CD4-positive, alpha-beta memory T cell (primary cell): ENCODE measurements at places on chromosomes 1 and 21.

DNA sequence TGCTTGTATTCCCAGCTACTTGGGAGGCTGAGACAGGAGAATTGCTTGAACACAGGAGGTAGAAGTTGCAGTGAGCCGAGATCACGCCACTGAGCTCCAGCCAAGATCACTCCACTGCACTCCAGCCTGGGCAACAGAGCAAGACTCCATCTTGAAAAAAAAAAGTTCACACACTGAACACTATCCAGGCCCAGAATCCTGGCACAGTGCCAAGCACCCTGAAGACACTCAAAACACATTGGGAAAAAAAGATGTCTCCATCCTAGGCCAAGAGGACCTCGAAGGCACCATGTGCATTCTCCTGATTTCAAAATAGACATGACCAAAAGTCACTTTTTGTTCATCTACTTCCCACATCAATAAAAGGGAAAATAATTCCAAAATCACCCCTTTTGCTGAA, 38.7 kb downstream of the SLC9A1 start:
- no peak overlapping the region for H3K4me3 ChIP-seq
- H3K36me3 ChIP-seq = no peaks in the 10 kb centered on the region
- H3K27me3 ChIP-seq = no peaks in the 10 kb centered on the region
- H3K27ac ChIP-seq = no peak overlapping the region
- DNase-seq = no peak
- H3K4me1 ChIP-seq = peaks cover 31% of the 10 kb centered on the region

DNA sequence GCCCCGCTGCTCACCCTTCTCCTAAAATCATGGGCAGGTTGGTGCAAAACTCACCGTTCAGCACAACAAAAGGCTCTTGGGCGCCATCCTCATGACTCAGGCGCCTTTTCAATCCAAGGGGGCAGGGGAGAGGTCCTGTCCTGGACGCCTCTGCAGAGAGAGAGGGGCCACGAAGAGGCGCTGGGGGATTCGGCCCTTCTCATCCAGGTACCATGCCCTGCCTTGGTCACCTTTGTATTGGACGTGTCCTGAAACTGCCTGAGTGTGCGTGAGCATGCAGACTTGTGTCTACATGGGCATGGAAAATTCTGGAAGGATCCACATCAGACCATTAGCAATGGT, 53.5 kb downstream of the SLC37A1 start:
- peaks cover 29% of the 10 kb centered on the region for H3K36me3 ChIP-seq
- no peaks in the 10 kb centered on the region for H3K27me3 ChIP-seq
- DNase-seq = no peak
- H3K27ac ChIP-seq = no peak overlapping the region
- no peak overlapping the region for H3K4me3 ChIP-seq

GRCh38 chr1:216599851-216600250, 123.4 kb downstream of the ESRRG start:
- no peaks in the 10 kb centered on the region for H3K27me3 ChIP-seq
- H3K4me1 ChIP-seq = no peaks in the 10 kb centered on the region
- H3K36me3 ChIP-seq = no peaks in the 10 kb centered on the region

DNA sequence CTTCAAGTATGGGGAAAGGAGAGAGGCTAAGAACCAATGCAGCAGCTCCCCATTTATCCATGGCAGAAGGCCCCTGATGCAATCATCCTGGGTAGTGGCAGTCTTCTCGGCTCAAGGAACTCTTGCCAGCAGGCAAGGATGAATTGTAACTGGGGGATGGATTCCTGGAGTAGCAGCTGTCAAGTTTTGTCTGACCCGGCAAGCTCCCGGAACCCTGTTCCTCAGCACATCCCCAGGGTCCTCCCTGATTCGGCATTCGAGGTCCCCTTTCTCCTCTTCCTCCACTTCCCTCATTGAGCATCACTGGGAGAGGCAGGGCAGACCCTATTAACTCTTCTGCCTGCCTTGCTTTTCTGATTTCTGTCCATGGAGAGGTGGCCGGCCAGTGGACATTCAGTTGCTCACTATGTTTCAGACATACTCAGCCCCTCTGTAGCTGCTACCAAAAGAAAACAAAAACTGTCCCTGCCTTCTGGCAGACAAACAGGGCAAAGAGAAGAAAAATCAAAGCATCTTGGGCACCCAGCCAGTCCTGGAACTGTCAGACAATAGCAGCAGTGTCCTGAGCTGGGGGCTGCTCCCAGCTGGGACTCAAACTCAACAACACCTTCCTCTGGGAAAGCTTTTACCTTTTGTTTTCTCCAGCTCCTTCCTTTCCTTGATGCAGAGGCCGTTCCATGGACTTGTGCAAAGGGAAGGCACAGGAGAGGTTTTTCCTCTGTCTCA, 5.6 kb upstream of the PTCH2 start:
- no peaks in the 10 kb centered on the region for H3K4me1 ChIP-seq
- DNase-seq = no peak
- no peak overlapping the region for H3K4me3 ChIP-seq
- H3K27ac ChIP-seq = no peak overlapping the region

GRCh38 chr1:45001011-45001481, 10.1 kb downstream of the HECTD3 start:
- no peak for DNase-seq
- H3K4me1 ChIP-seq = no peaks in the 10 kb centered on the region
- no peaks in the 10 kb centered on the region for H3K27me3 ChIP-seq
- H3K4me3 ChIP-seq = no peak overlapping the region
